ENCODE measurements at places on chromosomes 6 and 20. TPM values are rescaled to one million over a fixed set of nuclear protein-coding genes. Genes with fewer than 3 reads are reported as not detected.

DNA sequence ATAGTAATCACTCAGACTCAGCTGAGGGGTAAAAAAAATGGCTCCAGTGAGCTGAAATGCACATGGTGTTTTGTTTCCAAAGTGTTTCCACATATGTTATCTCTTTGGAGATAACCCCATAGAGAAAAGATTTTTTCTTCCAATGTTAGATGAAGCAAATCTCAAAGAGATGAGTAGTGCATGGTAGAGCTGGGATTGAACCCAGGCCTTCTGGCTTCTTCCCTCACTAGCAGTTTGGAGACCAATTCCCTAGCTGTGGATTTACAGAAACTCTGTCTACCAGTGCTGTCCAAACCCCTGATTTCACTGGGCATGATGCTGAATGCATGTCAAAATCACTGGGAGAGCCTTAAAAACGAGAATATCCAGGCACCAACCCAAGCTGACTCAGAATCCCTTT, 165.1 kb downstream of the LRFN2 start:
- DNase-seq: no peak

The KLHDC3 gene
- 96.9 TPM for total RNA-seq

- no peak for DNase-seq
These were observed 100.1 kb upstream of the COL21A1 start for GRCh38 chr6:56347526-56347925.

The ANGPT4 gene
- total RNA-seq: not detected

- no peak for DNase-seq
These were observed 7.4 kb upstream of the HEY2 start for GRCh38 chr6:125742024-125742423.

DNA sequence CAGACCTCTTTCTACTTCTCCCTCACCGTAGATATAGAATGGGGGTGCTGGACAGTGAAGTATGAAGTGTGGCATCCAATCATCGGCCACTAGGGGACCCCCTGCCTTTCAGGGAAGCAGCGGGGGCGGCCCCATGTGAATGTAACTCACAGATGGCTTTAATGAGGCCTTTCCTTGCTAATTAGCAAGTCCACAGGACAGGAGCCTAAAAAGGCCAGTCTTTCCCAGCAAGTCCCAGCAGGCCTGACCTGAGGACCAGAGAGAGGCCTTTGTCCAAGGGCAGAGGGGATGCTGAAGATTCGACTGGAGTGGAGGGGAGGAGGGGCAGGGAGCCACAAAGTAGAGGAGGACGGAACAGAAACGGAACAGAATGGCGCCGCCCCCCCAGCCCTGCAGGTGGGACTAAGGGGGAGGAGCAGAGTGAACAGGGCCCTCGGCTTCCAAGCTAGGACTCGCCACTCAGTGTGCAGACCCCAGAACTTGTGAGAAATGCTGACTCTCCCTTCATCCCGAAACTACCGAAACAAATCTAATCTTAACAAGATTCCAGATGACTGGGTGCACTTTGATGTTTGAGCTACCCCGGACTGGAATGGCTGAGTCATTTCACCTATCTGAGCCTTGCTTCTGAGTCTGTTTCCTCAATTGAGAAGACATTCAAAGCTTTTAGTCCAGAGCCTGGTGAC, 5.8 kb downstream of the C6orf132 start:
- no peak for DNase-seq

The VWA7 gene
- total RNA-seq: 0.15 TPM

The SALL4 gene
- total RNA-seq: 0.68 TPM

DNA sequence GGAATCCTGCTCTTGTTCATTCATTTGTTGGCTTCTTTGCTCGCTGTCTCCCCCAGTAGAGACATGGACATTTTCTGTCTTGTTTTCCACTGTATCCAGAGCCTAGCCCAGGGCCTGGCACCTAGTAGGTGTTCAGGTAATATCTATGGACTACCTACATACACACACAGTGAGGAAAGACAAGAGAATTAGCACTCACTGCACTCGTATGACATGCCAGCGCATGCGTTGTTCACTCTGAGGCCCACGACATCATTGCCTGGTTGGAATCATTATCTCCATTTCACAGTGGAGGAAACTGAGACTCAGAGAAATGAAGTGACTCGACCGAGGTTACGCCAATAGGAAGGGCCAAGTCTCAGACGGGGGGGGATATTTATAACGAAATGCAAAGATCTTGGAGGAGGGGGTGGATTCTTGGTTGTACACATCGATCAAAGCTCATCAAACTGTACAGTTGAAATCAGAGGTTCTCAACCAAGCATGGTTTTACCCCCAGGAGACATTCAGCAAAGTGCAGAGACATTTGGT, 140.1 kb upstream of the PTPN1 start:
- DNase-seq: no peak

The MSH5 gene
- total RNA-seq: 17.4 TPM

GRCh38 chr20:32333181-32333987, 24.7 kb upstream of the ASXL1 start:
- no peak for DNase-seq
